Stimulated activated CD8-positive, alpha-beta memory T cell treated with anti-CD3 and anti-CD28 coated beads, Interleukin-7, amount 100 ng/mL, for 1 hour (primary cell): ENCODE measurements at places on chromosomes 13 and 19.

- DNase-seq = no peak
Measured at GRCh38 chr19:42277821-42278451, 8.9 kb downstream of the CIC start.

DNA sequence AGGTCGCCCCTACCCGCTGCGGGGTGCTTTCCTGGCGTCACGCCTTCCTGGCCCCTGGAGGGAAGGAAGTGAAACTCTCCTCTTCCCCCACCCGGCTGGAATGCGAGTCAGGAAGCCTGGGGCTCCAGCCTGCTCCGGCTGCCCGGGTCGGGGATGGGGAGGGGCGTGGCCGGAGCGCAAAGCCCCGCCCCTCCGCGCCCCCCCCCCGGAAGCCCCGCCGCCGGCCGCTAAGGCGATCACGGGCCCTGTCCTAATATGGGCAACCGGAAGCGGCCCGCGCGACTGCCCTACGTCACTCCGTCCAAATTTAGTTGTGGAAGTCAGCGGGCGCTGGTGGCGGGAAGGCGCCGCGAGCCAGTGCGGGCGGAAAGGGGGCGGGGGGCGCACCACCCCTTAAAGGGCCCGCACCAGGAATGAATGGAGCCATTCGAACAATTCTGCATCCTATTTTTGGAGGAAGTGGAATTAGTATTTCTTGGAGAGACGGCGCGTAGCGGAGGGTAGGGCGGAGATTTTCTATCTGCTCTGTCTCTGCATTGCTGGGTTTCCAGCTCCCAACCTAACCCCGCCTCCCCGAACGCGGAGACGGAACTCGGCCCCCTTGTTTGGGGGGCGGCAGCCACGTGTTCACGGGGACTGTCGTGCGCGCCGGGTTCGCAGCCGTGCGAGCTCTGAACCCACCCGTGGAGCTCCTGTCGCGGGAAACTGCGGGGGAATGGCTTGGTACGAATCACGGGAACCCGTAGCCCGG lies 1.6 kb downstream of the IER2 start:
- peak; percentile 93 for DNase-seq

GRCh38 chr19:19342086-19343015 lies 21.7 kb downstream of the MAU2 start:
- DNase-seq = no peak

DNA sequence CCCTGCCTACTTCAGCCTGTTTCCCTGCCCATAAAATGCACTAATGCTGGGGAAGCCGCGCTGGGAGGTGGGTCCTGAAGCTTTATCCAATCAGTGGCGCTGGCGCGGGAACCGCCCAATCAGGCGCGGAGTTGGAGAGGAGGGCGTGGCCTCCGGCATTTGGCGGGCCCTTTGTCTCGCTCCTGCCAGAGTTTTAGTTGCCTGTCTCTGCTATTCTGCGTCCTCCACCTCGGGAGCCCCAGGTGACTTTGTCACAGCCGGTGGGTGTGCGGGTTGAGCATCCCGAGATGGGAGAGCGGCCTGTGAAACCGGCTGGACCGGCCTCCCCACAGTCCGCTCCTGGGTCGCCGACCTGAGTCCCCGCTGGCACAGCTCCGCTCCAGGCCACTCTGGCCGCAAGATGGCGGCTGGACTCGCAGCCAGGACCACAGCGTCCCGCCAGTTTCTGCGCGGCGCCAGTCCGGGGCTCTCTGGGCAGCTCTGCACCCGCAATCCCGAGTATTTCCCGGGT lies 30.7 kb upstream of the ZNF429 start:
- peak; percentile 36 for DNase-seq

DNA sequence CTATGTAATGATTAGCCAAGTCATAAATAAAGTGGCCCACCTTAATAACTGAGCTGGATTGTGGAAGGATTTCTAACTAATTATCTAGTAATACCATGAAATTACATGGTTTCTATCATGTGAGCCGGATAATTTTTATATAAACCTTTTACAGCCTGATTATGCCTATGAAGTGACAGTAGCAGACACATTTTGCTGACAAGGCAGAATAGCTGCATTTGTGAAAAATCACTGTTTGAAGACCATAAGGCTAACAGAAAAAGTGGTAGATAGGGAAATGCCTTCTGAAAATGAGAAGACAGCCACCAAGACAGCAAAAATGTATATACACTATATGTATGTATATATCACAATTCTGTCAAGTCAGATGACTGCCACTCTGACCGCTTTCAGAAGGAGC lies 27.1 kb downstream of the SLITRK5 start:
- DNase-seq = no peak

- no peak for DNase-seq
Measured at GRCh38 chr13:81334481-81334880, 993.6 kb upstream of the SPRY2 start.

DNA sequence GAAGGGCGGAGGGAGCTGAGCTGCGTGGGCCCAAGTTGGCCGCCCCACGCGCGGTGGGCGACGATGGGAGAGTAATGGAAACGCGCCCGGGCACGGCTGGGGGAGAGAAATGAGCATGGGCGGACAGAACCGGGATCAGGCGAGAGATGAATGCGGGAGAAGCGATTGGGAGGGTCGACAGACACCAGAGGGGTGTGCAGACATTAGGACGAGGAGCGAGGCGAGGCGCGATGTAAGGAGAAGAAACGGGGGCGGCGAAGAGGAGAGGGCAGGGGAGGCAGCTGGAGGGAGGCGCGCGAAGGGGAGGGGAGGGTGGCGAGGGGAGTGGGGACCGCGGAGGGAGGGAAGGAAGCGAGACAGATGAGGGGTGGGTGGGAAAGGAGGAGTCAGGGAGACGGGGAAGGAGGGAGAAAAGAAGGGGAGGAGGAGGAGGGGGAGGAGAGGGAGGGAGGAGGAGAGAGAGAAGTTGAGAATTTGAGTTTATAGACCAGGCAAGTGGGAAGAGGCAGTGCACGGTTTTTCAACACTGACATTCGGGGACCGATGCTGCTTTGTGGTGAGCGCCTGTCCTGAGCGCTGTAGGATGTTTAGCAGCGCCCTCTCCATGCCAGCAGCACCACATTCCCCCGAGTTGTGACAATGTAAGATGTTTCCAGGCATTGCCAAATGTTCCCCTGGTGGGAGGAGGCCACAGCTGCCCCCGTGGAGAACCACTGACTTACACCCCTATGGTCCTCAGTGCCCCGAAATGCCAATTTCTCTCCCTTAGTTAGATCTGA lies at the start of gene SHISA7:
SHISA7 (minus strand) TSS at position 256 of the 779 bp plus-strand sequence. CDS start 437 bp downstream, outside the sequence.
- DNase-seq = no peak
